ENCODE measurements at places on chromosomes 4 and X.

- DNase-seq, result no peak
These were observed 18.6 kb downstream of the ITGB1BP2 start for GRCh38 chrX:71320126-71320525.

- DNase-seq, result no peak
These were observed 19.2 kb downstream of the RASGEF1B start for GRCh38 chr4:81452452-81453006.

GRCh38 chr4:3303565-3303824 lies 10.7 kb downstream of the RGS12 start:
- no peak for DNase-seq

GRCh38 chrX:49209434-49210251 lies 9.7 kb upstream of the SYP start:
- DNase-seq, result no peak

DNA sequence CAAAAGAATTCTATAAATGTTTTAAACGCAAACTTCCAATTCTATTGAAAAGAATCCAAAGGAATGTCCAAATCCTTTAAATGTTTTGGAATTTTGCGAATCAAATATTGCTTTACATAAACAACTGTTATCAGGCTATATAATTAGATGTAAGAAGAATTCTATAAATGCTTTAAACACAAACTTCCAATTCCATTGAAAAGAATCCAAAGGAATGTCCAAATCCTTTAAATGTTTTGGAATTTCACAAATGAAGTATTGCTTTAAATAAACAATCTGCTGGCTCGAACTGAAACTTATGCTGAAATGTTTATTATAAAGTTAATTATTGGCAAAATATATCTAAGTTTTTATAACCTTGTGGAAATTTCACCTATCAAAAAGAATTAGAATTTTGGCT lies 16.1 kb downstream of the DAPP1 start:
- DNase-seq, result no peak

DNA sequence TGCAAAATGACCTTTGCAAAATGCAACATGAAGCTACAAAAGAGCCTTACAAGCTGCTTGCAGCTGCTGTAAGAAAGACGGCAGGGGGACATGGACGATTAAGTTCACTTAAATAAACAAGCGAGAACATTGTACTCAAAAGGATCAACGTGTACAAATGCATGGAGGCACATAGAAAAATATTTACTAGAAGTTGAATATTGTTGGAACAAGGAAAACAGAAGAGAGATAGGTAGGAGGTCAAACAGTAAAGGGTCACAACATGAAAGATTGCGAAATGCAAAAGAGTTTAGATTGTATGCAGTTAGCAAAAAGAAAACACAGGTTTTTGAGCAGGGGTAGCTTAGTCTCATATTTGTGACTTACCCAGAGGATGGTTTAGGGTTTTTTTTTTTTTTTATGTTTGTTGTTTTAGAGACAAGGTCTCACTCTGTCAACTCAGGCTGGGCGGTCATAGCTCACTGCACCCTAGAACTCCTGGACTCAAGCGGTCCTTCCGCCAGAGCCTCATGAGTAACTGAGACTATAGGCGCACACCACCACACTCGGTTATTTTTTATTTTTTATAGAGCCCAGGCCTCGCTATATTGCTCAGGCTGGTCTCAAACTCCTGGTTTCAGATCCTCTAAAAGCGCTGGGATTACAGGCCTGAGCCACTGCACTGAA lies 1.4 kb upstream of the PHF8 start:
- no peak for DNase-seq

GRCh38 chrX:3520982-3521381 lies 174.5 kb upstream of the MXRA5 start:
- DNase-seq, result no peak

GRCh38 chrX:54529151-54529550 lies 868 bp upstream of the GNL3L start:
- no peak for DNase-seq

DNA sequence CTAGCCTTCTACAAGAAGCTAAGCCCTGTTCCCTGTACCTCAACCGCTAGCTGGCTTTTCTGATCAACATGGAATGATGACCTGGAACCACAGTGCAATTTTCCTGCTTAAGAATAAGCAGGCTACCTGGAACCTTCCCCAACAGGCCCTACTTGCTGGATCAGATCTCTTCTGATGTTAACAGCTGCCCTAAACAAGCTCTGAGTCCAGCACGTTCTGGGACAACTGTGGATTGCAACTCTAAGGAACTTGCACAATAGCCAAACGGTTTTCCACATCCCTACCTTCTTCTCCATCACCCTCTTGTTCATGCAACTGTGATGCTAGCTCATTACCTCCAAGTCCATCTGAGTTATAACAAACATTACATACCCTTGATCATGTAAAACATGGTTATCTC lies 19.8 kb downstream of the ATP8A1 start:
- DNase-seq, result no peak

DNA sequence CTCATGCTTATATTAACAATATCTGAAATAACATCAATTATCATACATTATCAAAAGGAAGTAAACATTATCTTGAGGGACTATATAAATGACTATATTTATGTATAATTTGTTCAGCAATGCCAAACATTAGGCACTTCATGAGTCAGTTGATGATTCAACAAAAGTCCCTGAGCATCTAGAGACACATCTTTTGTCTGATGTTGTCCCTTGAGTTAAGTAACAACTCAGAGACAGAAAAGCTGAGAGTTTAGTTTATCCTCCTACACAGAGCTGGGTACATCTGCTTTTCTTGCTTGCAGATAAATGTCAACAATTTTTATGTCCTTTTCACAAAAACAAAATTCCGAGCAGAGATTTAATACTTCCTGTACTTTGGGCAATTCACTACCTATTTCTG lies 311.1 kb downstream of the INPP4B start:
- DNase-seq, result no peak

- no peak for DNase-seq
These were observed 2.8 kb upstream of the TLR8 start for GRCh38 chrX:12903646-12904045.

DNA sequence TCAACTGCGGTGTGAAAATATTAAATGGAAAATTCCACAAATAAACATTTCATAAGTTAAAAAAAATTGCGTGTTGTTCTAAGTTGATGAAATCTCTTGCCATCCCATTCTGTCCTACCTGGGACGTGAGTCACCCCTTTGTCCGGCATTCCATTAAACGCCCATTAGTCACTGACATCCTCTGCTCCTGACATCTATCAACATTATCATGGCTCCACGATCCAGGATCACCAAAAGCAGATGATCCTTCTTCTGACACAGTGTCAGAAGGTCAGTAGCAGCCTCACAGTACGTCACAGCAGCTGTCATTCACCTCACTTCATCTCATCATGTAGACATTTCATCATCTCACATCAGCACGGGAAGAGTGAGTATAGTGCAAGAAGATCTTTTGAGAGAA lies 125.7 kb downstream of the ZNF827 start:
- no peak for DNase-seq

DNA sequence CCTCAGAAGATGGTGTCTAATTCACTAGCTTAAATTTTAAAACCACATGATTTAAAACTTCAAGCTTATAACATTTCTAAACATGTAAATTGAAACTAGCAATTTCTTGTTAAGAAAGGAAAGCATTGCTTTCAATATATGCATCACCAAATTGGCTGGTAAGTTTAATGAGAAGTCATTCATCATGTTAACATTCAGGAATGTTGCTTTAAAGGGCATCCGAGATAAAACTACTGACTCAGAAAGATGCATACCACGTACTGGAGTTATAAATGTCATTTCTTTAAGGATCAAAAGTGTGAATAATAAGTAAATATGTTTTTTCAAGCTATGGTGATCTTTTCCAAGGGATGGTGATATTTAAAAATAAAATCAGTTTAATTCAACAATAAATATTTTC lies 83.3 kb upstream of the VCX2 start:
- DNase-seq, result no peak

DNA sequence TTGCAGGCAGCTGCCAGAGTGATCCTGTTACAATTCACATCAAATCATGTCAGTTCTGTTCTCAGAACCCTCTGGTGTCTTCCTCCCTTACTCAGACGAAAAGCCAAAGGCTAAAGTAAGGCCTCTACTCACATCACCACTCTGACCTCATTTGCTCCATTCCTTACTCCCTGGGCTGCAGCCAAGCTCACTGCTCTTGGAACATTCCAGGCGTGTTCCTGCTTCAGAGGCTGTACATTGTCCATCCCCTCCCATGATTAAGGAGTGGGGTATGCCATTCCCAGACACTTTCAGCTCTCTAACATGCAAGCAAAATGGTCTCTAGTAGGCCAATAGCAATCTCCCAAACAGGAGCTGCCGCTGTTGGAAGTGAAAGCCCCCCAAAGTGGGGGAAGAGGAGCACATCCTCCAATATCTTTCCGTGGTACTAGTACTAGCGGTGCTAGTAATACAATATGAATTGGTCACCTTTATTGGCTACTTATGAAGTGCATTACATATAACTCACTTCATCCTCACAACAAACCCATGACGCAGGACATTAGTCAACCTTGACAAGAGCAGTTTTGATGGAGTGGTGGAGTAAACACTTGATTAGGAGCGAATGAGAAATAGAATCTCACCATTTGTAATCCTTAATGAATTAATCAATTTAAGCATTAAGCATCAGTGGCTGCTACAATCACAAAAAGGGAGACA lies 15.0 kb downstream of the GAB3 start:
- peak; percentile 74 for DNase-seq

DNA sequence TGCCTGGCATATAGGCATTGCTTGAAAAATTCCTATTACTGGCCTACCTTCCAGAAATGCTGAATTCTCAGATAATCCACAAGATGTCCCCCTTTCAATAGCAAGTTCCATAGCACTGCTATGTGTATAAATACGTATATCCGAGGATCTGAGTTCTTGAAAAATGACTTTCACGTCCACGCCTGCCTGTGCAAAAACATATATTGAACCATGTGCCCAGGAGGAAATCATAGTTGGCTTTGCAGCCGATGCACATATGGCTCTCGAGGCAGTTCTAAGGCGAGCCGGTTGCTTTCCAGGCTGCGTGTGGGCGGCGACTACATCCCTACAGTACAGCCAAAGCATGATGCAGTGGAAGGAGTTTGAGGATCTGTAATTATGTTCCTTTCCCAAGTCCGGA lies 55.4 kb upstream of the ESX1 start:
- no peak for DNase-seq

DNA sequence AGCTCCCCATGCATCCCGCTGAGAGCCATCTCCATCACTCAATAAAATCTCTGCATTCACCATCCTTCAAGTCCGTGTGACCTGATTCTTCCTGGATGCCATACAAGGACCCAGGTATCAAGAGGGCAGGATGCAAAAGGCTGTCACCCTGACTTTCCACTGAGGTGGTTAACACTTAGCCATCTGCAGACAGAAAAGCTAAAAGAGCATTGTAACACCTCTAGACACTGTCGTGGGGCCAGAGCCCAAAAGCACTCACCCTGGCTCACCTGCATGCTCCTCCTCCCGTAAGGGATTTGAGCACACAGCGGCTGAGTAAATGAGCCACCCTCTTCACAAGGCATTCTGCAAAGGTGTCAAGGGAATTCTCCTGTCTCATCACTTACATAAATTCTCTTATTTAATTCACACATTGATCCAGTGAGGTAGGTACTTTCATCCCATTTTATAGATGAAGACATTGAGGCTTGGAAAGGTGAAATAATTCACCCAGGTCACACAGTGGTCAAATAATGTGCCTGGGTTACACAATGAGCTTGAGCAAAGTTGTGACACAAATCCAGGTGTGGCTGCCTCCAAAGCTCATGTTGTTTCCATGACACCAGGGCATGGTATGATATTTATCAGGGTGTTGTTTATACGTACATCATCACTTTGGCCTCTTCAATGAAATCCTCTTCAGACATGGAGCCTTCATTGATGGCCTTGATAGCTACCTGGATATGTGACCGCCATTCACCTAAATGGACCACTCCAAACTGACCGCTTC lies 48.0 kb downstream of the TXK start:
- no peak for DNase-seq

GRCh38 chr4:27100713-27101112 lies 240.1 kb downstream of the STIM2 start:
- no peak for DNase-seq

DNA sequence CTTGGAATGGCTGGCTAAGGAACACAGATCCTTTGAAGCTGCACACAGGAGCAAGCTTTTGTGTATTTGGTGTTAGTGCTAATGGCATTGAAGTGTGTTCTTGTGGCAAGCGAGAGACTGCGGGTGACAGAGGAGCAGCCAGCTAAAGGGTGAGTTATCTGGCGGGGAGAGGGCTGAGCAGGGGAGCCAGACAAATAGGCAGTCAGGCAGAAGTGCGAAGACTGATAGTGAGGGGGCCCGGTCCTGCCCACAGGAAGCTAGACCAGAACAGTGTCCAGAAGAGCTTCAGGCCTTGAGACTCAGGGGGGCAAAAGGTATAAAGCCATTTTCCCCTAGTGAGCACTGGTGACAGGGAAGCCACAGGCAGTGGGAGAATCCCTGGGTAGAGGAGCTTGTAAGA lies 49.6 kb upstream of the MAMLD1 start:
- no peak for DNase-seq
